ENCODE measurements at places on chromosomes 6 and 20.

GRCh38 chr6:123223461-123223860, 227.4 kb downstream of the CLVS2 start:
- DNase-seq: no peak

DNA sequence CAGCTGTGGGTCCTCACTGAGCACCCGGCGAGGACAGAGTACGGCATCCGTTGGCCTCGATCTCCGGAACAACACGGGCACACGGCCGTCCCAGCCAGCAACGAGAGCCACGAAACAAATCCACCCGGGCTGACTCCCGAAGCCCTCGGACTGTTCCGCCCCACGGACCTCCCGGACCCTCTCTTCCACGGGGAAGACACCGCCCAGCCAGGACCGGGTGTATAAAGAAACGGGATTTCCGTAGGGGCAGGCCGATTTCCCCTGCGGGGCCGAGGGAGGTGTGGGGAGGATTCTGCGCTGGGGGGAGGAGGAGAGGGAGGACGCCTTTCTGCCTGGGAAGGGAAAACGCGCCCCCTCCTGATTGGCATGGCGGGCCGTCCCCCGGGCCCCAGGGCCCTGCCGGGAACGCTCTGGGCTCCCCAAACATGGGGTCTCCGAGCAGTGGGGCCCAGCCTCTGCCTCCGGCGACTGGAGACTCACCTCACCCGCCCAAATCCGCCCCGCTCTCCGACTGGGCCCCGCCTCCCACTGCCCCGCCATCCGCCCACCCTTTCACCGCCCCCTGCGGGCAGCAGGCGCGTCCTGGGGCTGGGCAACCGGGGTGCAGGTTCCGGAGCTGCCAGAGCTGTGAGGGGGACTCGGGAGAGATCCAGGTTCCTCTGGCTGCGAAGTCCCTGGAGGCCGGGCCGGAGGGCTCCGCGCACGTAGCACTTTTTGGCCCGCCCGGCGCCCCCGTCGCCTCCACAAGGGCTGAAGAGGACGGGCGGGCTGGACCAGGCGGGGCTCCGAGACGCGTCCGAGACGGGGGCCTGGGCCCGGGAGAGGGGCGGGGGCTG, 679 bp upstream of the PPDPF start:
- peak; percentile 64 for DNase-seq

- no peak for DNase-seq
Measured at GRCh38 chr6:1082285-1082935, 229.5 kb upstream of the FOXQ1 start.

GRCh38 chr20:24993337-24994185, 1.0 kb upstream of the APMAP start:
- DNase-seq: no peak

DNA sequence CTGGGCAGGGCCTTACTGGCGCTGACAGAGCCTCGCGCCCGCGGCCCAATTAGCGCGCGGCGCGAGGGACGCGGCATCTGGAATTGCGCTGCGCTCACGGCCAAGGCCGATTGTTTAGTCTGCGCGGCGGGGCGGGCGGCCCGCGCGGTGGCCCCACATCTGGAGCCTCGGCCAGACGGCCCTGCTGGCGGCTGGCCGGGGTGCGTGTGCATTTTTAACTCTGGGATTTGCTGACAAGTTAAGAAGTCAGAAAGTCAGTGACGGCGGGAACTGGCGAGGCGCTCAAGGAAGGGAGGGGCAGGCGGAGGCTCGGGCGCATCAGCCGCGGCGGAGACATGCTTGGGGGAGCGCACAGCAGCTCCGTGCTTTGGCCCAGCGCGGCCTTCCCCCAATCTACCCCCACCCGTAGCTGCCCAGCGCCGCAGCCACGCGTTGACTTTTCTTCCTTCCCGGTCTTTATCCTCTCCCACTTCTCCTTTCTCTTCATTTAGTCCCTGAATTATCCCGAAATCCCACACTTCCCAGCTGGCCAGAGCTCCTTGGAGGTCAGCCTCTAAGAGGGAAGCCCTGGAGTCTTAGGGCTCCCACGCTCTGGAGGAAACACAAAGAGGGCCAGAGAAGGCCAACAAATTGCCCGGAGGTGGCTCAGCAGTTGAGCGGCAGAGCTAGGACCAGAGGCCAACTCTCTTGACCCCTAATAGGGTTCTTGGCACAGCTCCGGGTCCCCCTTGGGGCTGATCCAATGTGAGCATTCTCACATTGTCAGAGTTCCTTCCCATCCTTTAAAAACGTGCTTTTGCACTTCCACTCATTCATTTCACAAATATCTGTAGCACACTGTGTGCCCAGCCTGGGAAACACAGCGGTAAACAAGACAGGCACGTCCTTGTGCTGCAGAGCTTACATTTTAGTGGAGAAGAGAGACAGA, 40.8 kb upstream of the FOXP4 start:
- no peak for DNase-seq

- DNase-seq: no peak
Measured at GRCh38 chr20:40678286-40678875, 10.7 kb downstream of the MAFB start.

- DNase-seq: no peak
Measured at GRCh38 chr6:55668591-55668990, 89.6 kb upstream of the HMGCLL1 start.

GRCh38 chr6:85470023-85470410, 20.1 kb downstream of the NT5E start:
- no peak for DNase-seq

DNA sequence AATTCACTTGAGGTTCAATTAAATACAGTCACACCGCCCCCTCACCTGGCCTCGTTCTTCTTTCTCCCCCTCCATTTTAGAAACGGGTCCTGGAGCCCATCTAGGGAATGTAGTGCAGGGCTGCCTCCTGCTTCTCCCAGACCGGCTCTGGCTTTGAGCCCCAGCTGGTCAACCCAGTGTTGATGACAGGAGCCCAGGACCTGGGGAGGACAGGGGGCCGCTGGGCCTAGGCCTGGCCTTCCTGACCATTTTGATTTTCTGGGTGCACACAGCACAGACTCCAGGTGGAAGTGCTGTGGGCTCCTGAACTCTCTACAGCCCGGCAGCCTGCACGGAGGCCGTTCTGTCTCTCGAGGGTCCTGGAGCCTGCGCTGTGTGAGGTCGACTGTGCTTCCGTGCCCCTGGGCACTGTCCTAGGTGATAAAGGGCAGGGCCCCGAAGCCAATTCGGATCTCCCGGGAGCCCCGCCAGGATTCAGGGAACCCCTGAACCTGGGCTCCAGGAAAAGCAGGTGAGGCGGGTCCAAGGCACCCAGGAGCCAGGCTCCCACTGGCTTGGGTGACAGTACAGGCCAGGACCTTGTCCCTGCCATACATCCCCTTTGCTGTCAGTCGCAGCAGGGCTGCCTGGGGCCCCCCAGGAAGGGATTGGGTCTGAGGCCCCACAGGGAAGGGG, 23.3 kb downstream of the NPEPL1 start:
- DNase-seq: no peak

- DNase-seq: no peak
Measured at GRCh38 chr20:60001108-60001507, 42.9 kb downstream of the CDH26 start.

DNA sequence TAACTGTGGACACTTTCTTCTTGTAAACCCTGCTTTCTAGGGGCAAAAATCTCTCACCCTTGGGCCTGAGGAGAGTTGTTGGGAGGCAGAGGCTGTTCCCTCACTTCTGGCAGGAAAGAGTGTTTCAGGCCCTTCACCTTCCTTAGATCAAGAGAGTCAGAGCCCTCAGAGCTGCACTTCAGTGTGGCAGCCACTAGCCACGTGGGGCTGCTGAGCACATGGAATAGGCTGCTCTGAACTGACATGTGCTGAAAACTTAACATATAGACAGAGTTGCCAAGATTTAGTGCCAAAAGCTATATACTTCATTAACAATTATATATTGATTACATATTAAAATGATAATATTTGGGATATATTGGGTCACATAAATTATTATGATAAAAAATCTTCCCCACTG, 4.4 kb upstream of the LMBRD1 start:
- no peak for DNase-seq

DNA sequence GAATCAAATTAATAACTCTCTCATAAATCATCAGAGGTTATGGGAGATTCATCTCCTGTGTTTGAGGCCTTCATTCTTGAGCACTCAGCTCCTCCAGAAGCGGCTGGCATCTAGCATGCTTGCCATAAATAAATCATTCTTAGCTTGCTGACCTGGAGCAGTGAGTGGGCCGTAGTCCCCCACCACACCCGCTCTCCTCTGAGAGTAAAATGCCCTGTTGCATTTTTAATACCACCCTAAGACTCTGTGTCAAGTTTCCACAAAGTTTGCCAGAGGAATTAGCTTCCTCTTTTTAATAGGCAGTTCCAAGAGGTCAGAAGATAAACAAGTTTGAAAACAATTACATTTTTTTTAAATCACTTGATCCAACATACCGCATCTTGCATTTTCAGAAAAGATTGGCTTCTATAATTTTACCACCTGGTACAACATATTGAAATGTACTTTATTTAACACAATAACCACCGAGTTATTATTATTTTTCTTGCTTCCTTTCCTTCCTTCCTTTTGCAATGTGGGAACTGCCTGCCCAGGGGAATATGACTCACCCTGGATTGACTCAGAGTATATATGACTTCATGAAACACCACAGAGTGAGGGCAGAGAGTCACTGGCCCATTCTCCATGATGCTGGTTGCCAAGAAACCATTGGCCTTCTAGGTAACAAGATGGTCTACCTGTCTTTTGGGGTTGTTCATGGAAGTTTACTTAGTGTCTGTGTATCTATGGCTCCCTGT, 29.4 kb upstream of the CLIC5 start:
- no peak for DNase-seq

- no peak for DNase-seq
Measured at GRCh38 chr6:44082872-44083321, 44.4 kb downstream of the MRPL14 start.

DNA sequence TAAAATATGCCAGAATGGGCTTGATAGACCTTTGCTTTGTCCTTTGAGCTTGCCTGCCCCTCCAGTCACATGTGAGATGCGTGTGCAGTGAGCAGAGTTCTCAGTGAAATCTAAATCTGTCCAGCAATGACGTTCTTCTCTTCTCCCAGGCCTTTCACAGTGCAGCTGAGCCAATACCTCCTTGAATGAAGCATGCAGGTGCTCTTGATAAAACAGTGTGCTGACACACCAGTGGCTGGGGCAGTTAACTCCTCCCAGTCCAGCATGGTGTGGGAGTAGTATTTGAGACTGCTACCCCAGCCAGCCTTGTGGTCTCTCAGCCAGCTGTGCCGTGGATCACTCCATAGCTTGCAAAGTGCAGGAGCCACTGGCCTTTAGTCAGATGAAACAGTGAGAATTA, 240.5 kb downstream of the FARS2 start:
- no peak for DNase-seq

DNA sequence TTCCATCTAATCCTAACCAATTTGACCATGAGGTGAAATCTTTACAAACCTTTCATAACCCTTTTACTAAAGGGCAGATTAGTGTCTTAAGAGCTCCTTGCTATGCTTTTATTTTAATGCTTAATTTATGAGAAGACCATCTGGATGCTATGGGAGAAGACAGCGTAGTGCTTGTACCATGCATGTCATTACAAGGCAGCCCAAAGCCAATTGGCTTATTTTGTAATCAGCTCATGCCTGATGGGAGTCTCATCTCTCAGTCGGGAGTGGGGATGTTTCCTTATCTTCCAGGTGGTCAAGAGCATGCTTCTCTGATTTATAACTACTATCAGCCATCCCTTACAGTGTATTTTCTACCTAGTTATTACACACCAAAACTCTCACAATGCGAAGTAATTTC, 304.7 kb downstream of the FARS2 start:
- DNase-seq: no peak

- no peak for DNase-seq
Measured at GRCh38 chr20:58224097-58224496, 4.4 kb downstream of the ANKRD60 start.

DNA sequence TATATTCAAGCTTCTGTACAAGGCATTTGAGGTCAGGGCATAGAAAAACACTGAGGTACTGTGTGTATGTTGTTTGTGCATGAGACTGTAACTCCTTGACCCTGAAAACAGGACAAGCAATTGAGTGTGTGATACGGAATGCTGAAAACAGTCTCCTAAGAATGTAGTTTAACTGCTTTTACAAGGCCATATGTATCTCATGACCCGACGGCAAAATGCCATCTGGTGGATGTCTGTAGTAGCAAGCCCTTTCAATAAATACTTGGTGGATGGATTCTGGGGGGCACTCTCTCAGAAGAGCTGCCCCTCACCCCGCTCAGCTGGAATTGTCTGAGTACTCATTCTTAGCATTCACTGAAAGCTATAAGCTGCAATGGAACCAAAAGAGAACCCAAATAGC, 69.3 kb upstream of the EYS start:
- DNase-seq: no peak

GRCh38 chr20:15380770-15381169, 1043.4 kb upstream of the FLRT3 start:
- DNase-seq: no peak

GRCh38 chr6:80605165-80605989, 498.9 kb downstream of the BCKDHB start:
- no peak for DNase-seq

- DNase-seq: no peak
Measured at GRCh38 chr20:49831770-49832631, 19.4 kb downstream of the SLC9A8 start.
